ENCODE measurements at places on chromosomes 3 and 15.

- no peak for DNase-seq
These were observed 17.2 kb upstream of the RAP2B start for GRCh38 chr3:153144779-153145178.

DNA sequence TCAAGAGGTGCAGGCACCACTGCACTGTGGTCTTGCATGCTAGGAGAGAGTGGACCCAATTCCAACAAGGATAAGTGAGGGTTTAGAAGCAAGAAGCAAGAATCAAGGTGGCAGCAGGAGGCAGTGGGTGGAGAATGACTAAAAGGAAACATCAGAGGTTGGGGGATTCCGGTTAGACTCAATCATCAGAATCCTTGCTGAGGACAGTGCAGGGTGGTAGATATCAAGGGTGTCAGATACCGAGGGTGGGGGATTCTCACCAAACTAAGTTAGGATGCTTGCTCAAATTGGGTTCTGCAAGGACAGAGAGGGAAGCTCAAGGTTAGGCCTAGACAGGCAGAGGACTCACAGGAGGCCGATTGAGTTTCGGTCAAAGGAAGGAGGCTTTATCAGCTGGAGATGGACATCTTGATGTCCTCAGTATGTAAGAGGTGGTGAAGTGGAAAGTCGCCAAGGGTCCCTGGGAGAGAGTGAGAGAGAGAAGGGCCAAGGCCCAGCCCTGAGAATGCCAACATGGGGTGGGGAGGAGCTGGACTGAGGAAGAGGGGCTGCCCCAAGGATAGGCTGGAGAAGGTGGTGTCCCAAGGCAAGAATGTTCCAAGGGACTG, 102.2 kb downstream of the ARNT2 start:
- DNase-seq, result no peak

- no peak for DNase-seq
These were observed 45.0 kb downstream of the GPR176 start for GRCh38 chr15:39874890-39875549.

GRCh38 chr3:39350714-39351113, 21.2 kb downstream of the CCR8 start:
- DNase-seq, result no peak

GRCh38 chr15:32952901-32953532, 235.2 kb downstream of the GREM1 start:
- DNase-seq, result no peak

- no peak for DNase-seq
These were observed 7.0 kb downstream of the USP8 start for GRCh38 chr15:50431204-50431603.

DNA sequence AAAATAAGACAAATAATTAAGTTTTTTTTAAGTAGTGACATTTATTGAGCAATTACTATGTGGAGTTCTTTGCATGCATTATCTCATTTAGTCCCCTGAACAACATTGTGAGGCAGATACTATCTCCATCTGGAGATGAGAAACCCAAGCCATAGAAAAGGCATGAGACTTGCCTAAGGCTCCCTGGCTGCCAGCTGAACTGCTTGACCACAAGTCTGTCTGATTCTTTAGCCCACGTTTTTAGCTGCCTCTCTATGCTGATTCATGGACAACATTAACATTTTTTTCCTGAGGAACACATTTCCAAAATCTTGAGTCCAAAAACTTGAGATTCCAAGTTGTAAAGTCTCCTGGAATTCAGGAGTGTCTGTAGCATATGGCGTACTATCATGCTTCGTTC, 263.6 kb upstream of the GOLGA6L4 start:
- no peak for DNase-seq

- DNase-seq, result no peak
These were observed 117.4 kb upstream of the ZBED2 start for GRCh38 chr3:111712294-111713167.

DNA sequence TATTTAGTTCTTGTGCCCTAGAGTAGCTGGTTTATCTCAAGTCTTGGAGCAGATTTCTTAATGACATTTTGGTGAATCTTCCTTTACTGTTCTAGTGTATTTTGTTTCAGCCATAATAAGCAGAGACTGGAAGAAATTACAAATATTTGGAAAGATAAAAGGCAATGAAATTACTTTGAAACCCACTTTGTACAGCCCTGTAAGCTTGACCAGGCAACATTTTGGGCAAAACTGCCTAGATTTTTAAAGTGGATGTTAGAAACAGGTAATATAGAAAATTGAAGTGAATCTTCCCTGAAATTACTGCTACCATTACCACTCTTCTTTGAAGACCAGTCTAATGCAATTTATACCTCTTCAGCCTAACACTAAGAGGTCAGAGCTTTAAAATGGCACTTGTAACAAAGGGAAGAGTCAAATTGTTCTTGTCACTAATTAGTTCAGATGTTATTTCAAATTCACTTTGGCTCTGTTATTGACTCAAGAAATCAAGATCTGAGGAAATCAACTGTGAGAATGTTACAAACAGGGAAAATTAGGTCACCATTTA, 589.4 kb downstream of the NLGN1 start:
- DNase-seq, result no peak
